ENCODE measurements at places on chromosomes 6 and 20. TPM values are rescaled to one million over a fixed set of nuclear protein-coding genes. Genes with fewer than 3 reads are reported as not detected.

MAVS gene
- 52.2 TPM for total RNA-seq

PM20D2 gene
- total RNA-seq: 16.4 TPM

DNA sequence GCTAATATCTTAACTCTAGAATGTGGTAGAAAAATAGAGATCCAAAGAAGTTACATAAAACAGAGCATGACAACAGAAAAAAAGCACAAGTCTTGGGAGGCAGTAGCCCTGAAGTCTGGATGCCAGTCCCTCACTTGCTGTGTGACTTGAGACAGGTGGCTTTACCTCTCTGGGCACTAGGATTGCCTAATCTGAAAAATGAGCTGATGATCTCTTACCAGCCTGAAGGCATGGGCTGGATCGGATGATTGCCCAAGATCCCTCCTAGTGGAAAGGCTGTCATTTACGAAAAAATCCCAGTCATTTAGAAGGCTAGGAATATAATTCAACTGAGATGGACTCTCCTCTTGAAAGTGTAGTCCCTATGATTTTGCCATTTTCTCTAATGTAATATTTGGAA lies 10.9 kb upstream of the GCM1 start:
- no peak for DNase-seq

- DNase-seq: no peak
Measured at GRCh38 chr20:48278961-48279481, 493.7 kb upstream of the SULF2 start.

DNA sequence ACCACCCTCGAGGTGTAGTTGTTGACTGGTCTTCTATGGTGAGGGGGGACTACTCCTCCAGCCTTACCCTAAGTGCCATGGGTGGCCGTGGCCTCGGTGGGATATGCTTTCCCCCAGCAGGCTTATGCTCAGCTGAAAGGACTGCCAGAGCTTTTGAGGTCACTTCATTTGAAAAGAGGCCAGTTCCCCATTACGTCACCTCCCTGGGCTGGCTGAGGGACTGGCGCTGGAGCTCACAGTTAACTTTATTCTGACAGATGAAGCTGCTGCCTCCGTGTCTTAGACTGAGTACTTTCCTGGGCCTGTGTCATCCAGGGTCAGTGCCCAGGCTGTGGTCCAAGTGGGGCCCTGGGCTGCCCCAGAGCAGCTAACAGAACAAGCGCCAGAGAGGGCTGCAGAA lies 42.8 kb upstream of the PCMTD2 start:
- no peak for DNase-seq

DNA sequence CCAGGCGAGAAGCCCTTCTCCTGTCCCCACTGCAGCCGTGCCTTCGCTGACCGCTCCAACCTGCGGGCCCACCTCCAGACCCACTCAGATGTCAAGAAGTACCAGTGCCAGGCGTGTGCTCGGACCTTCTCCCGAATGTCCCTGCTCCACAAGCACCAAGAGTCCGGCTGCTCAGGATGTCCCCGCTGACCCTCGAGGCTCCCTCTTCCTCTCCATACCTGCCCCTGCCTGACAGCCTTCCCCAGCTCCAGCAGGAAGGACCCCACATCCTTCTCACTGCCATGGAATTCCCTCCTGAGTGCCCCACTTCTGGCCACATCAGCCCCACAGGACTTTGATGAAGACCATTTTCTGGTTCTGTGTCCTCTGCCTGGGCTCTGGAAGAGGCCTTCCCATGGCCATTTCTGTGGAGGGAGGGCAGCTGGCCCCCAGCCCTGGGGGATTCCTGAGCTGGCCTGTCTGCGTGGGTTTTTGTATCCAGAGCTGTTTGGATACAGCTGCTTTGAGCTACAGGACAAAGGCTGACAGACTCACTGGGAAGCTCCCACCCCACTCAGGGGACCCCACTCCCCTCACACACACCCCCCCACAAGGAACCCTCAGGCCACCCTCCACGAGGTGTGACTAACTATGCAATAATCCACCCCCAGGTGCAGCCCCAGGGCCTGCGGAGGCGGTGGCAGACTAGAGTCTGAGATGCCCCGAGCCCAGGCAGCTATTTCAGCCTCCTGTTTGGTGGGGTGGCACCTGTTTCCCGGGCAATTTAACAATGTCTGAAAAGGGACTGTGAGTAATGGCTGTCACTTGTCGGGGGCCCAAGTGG lies 5.3 kb downstream of the SNAI1 start:
- no peak for DNase-seq

- DNase-seq: no peak
Measured at GRCh38 chr20:39661833-39662232, 699.7 kb downstream of the DHX35 start.

GRCh38 chr6:160791459-160791858 lies 89.4 kb downstream of the PLG start:
- peak; percentile 40 for DNase-seq

GRCh38 chr6:113351173-113351834 lies 505.8 kb upstream of the MARCKS start:
- DNase-seq: no peak

SIRT5 gene
- total RNA-seq: 25.0 TPM

FERMT1 gene
- not detected for total RNA-seq

- no peak for DNase-seq
Measured at GRCh38 chr20:13085275-13085674, 76.5 kb downstream of the SPTLC3 start.

- no peak for DNase-seq
Measured at GRCh38 chr6:162315291-162315690, 412.3 kb downstream of the PRKN start.
